ENCODE measurements at places on chromosomes 5 and 9.

- DNase-seq = no peak
Observed at GRCh38 chr5:178511172-178511571, 79.0 kb downstream of the COL23A1 start.

- DNase-seq = no peak
Observed at GRCh38 chr5:19044931-19045695, 942.9 kb downstream of the CDH18 start.

DNA sequence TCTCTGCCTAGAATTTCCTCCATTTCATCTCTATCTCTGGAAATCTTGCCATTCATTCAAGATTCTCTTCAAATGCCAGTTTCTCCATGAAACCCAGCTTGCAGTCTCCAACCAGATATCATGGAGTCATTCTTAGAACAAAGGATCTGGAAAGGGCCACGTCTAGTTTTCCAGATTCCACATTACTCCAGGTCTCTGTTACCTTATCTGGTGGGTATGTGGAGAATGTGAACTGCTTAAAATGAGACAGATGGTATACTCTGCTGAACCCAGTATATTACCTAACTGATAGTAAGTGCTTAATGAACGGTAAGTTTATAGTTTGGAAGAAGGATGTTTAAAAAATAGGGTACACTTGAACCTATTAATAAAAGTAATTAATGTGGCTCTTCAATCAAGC is 52.3 kb upstream of the ZSWIM6 start:
- no peak for DNase-seq

GRCh38 chr9:123756484-123757106 is 173.3 kb downstream of the DENND1A start:
- DNase-seq = no peak

- DNase-seq = no peak
Observed at GRCh38 chr9:130981756-130982137, 27.2 kb upstream of the LAMC3 start.

GRCh38 chr5:55222092-55222984 is 4.8 kb downstream of the MCIDAS start:
- DNase-seq = no peak

GRCh38 chr5:101425339-101425859 is 522.3 kb upstream of the ST8SIA4 start:
- peak; percentile 54 for DNase-seq

DNA sequence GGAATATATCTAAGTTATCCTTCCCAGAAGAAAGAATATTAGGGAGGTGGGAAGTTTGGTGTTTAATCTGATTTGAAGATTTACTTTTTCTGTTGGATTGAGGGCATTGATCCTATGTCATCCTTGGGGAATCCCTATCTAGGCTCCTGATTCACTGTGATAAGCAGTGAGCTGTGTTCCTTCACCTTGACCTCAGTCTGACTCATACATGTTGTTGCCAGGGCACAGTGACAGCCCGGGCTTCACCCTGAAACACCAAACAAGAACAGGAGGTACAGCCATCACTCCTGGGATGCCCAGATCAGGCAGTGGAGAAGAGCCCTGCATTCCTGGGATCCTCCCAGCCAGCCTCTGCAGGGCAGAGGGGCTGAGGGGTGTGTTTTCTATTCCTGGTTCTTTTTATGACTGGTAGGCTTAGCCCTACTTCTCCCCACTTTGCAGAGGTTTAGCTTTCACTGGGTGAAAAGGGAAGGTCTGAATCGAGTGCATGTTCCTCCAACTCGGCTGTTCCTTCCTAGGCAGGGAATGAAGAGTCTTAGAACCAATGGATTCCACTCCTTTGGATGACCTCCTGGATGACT is 3.1 kb upstream of the FAM53C start:
- no peak for DNase-seq

Measured in KBM-7 (cell line).